ENCODE measurements at places on chromosomes 3 and 15.

DNA sequence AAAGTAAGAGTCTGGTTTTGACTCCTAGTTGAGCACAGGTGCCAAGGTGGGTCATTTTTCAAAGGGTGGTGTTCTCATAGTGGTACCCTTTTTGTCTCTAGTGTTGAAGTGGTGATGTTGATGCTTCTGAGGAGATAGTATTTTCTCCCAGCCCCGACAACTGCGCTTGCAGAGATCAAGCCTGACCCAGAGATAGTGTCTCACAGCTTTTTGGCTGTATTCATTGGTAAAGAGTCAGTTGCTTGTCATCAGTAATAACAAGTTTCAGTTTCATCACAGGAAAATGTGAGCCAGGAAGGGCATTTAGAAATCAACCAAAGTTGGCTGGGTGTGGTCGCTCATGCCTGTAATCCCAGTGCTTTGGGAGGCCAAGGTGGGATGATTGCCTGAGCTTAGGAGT, 139.3 kb downstream of the NFKBIZ start:
- DNase-seq = no peak

GRCh38 chr3:16242177-16242576, 22.6 kb downstream of the DPH3 start:
- no peak for DNase-seq

DNA sequence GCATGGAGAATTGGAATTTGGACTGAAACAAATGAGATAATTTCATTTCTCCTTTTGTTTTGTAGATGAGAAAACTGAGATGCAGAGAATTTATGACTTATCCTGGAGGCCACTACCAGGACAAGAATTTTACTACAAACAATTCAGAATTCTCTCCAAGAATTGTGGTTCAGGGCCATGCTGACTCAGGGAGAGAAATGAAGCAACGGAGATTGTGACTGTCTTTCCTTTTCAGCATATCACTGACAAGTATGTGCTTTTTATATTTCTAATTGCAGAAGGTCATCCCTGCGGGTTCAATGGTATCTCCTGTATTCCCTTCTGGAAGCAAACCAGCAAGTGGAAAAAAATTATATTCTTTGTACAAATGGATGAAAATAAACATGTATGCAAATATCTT, 170.8 kb upstream of the MITF start:
- no peak for DNase-seq

GRCh38 chr3:106208251-106208650, 339.4 kb upstream of the CBLB start:
- DNase-seq = no peak

GRCh38 chr3:186691676-186692075, 25.5 kb upstream of the KNG1 start:
- DNase-seq = no peak

- no peak for DNase-seq
Measured at GRCh38 chr15:96410175-96411055, 79.9 kb downstream of the NR2F2 start.

DNA sequence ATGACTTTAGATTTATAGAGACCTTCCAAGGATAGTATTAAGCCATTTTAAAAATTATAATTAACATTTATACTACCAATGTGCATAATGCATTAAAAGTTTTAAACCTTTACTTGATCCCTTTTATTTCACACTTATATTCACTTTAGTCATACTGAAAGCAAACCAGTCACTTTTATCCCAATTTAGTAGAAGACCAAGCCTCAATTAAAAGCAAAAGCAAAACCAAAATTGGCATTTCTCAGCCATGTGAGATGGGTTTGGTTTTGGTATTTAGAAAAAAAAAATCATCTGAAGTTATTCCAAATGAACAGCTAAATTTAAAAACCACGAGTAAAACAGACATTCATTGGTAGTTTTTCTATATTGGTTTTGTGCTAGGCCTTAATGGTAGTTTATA, 249.4 kb downstream of the LPP start:
- DNase-seq = no peak

GRCh38 chr15:50500352-50500751, 46.1 kb downstream of the USP50 start:
- DNase-seq = no peak

GRCh38 chr3:159237226-159237625, 435.4 kb downstream of the MFSD1 start:
- DNase-seq = no peak

- DNase-seq = no peak
Measured at GRCh38 chr15:75460646-75461045, 9.2 kb upstream of the SIN3A start.

- DNase-seq = no peak
Measured at GRCh38 chr3:189167027-189167766, 4.6 kb upstream of the TPRG1 start.

DNA sequence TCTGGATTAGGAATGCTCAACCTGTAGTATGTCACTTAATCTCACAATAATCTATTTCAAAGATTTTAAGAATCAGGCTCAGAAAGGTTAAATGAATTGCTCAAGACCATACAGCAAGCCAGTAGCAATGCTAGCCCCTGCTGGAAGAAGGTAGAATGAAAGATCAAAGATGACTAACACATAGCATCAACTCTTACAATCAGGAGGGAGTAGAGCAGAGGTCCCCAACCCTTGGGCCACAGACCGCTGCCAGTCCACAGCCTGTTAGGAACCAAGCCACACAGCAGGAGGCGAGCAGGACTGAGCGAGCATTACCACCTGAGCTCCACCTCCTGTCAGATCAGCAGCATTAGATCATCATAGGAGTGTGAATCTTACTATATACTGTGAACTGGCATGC, 15.5 kb upstream of the GATM start:
- no peak for DNase-seq

- no peak for DNase-seq
Measured at GRCh38 chr3:184765047-184765729, 46.8 kb upstream of the VPS8 start.

DNA sequence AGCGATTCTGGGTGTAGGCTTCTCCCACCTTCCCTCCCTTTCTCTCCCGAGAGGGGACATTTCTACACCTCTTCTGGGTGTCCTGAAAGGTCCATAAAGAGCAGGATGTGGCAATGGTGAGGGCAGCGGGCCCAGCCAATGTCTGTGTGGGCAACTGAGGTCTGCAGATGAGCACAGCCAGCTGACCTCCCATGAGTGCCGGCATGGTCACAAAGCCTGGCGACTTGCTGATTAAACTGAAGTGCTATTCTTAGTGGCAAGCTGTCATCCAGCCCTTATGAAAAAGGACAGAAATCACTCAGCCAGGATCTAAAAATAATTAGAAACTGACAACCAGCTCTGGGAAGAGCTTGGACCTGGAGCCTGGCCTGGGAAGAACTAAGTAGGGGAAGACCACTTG, 124.3 kb upstream of the RGMA start:
- DNase-seq = no peak

Measured in activated CD4-positive, alpha-beta T cell treated with anti-CD3 and anti-CD28 coated beads for 24 hours (primary cell).